ENCODE measurements at places on chromosomes 13 and 19.

GRCh38 chr13:110593430-110594130 is 21.8 kb upstream of the NAXD start:
- DNase-seq: no peak

DNA sequence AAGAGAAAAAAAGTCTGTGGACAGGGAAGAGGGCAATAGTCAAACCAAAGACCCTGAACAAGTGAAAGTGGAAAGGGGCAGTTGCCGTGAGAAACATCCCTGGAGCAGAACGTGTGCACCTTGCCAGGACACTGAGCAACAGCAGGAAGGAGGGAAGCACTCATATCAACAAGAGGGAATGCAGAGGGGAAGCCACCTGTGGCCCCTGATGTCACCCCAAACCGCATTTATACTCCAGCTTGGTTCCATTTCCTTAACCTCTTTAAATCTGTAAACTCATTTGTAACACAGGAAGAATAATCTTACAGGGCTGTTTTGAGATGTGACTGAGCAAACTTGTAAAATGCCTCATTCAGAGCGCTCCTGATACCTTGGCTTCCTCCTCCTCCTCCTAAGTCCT is 698.8 kb downstream of the DIAPH3 start:
- no peak for DNase-seq

DNA sequence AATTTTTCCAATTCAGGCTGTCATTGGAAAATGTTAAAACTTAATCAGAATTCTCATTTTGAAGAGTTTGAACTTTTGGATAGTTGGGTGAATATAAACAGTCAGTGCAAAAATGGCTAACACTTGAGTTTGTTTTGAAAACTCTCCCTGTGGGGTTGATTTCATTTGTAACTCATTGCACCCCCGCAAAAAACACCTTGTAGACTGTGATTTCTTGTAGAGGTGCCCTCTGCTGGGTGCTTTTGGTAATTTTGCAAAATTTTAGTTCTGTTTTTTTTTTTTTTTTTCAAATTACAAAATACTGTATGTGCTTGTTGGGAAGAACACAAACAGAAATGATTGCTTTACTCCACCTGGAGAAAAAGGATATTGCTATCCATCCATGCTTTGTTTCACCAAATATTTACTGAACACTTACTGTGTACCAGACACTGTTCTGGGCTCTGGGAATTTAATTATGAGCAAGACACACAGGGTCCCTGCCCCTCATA is 28.2 kb upstream of the GPI start:
- no peak for DNase-seq

DNA sequence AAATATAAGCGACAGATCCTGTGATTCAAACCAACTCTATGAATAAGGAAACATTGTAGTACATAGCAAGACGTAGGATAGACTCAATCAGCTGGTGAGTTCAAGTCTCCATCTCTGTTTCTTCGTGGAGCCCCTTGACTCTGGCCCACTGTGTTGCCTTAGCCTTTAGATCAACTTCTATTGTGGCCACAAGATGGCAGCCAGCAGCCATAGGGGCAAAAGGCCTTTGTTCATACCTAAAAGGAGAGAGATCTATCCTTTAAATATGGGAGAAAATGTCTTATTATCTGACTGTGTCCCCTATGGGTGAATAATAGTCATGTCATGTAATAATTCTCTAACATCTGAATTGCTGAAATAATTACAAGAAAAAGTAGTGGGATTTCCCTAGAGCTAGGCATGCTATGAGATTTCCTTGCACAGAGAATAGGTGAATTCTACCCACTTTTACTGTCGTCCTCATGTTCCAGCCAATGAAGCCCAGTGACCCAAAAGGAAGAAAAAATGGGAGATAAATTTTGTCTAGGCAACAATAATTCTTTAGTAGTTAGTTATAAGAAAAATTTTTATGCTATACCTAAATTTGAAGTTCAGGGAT is 129.4 kb downstream of the PCDH20 start:
- no peak for DNase-seq

All from NCI-H1436 treated with DMSO at 0.1 percent for 48 hours (cell line).